ENCODE measurements at places on chromosomes 7 and 10. TPM values are rescaled to one million over a fixed set of nuclear protein-coding genes. Genes with fewer than 3 reads are reported as not detected.

The PDK4 gene
- total RNA-seq = 11.7 TPM

The C10orf53 gene
- total RNA-seq = not detected

The FOXI2 gene
- total RNA-seq = 4.8 TPM

The ARMC3 gene
- 2.0 TPM for total RNA-seq

The CYP2C19 gene
- 3.7 TPM for total RNA-seq

The CCDC7 gene
- 9.0 TPM for total RNA-seq

The ARMH3 gene
- 20.5 TPM for total RNA-seq

The IGFBP3 gene
- total RNA-seq = 1,244 TPM

The NOC3L gene
- 17.2 TPM for total RNA-seq

The VIPR2 gene
- 0.31 TPM for total RNA-seq

The SLC26A5 gene
- total RNA-seq = not detected

The SLC18A2 gene
- total RNA-seq = 1.8 TPM

The OR2A42 gene
- total RNA-seq = not detected

The WDR86 gene
- 83.0 TPM for total RNA-seq

The GJD4 gene
- 0.17 TPM for total RNA-seq

The PCLO gene
- total RNA-seq = 9.5 TPM

The CCL24 gene
- total RNA-seq = not detected

The MYPN gene
- total RNA-seq = 0.14 TPM

The OGA gene
- total RNA-seq = 99.5 TPM

The NEUROD6 gene
- not detected for total RNA-seq

The LCOR gene
- total RNA-seq = 55.1 TPM

The TMEM236 gene
- total RNA-seq = 11.6 TPM

The C10orf67 gene
- total RNA-seq = 0.17 TPM

The TRIM50 gene
- 4.6 TPM for total RNA-seq

The NEBL gene
- total RNA-seq = 55.3 TPM

The FFAR4 gene
- total RNA-seq = 0.70 TPM

The TMEM229A gene
- 0.33 TPM for total RNA-seq

The MORN4 gene
- total RNA-seq = 9.0 TPM

The SPAM1 gene
- total RNA-seq = not detected
